ENCODE measurements at places on chromosomes 13 and 19.
A peak's percentile ranks its signal among the peaks of the same experiment; 100 is the strongest.

DNA sequence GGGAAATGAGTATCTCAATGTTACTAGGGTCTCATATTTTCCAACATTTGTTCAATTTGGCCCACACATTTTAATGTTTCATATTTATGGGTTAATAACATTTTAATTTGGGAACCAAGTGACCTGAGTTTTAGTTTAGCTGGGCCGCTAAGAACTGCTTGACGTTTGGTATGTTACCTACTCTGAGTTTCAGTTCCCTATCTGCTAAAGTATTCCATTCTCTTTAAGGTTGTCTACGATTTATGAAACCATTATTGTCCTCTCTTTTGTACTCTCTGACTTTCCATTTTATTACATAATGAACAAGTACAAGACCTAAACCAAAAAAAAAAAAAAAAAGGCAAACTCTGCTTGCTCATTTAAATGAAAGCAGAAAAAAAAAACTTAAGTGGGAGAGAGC is 89.9 kb downstream of the FGF14 start:
- no peak for DNase-seq

GRCh38 chr13:44118881-44119280 is 239.2 kb downstream of the LACC1 start:
- no peak for DNase-seq

DNA sequence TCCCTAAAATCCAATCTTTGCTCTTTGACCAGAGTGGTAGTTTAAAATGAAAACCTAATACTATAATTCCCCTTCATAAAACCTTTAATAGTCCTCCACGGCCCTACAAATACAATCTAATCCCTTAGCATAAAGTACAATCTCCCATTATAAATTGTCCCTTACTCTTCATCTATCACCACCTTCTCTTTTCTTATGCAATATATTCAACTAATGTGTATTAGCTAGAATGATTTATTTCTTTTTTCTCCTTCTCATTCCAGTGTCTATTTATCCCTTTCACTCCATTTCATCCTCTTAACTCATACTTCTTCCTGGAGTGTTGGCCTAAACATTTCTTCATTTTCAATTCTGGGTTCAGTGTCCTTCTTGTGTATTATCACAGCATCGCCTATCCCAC is 872.1 kb upstream of the PCDH20 start:
- DNase-seq = no peak

- DNase-seq = no peak
These were observed 16.8 kb downstream of the MEX3D start for GRCh38 chr19:1551068-1552040.

DNA sequence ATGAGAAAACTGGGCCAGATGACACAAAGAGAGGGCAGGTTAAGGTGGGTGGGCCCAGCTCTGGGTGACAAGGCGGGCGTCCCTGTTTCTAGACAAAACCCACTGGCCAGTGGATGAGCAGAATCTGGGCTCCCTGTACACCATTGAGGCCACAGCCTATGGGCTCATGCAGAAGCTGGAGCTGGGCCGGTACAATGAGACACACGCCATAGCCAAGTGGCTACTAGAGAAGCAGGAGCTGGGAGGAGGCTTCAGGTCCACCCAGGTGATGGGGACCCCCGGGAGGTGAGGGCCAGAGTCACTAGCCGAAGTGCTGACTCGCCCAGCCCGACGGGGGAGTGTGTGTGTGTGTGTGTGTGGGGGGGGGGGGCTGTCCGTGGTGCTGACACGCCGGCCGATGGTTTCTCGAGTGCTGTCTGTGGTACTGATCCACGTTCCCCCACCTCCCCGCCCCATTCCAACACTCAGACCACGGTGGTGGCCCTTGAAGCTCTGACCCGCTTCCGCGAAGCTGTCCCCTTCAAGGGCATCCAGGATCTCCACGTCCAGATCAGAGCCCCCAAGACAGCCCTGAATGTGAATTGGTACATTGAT is 24.3 kb upstream of the SHFL start:
- no peak for DNase-seq

- DNase-seq = no peak
These were observed 744.1 kb downstream of the UQCRFS1 start for GRCh38 chr19:28468701-28469459.

DNA sequence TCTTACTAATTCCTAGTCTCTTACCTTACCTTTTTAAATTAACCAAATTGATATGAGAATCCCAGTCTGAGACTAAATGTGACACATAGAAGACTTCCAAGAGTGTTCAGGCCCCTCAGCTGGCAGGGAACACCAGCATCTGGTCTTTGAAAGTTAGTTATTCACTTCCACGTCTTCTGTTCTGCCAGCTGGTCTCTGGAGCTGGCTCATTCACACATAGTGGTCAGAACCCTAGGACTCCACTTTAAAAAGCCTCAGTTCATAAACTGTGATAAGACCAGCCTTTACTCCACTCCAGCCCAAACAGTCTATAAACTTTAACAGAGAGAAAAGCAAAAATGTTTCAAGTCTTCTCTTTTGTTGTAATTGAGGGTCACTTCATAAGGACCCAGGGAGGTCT is 263.0 kb downstream of the DCT start:
- DNase-seq = no peak

- no peak for DNase-seq
These were observed 5.4 kb downstream of the NLRP12 start for GRCh38 chr19:53818756-53819155.

- no peak for DNase-seq
These were observed 468.9 kb downstream of the UQCRFS1 start for GRCh38 chr19:28744014-28744413.

GRCh38 chr13:48181482-48182145 is 51.4 kb upstream of the ITM2B start:
- no peak for DNase-seq

- DNase-seq = peak; percentile 72
These were observed 5.0 kb upstream of the KMT2B start for GRCh38 chr19:35712567-35713505.

DNA sequence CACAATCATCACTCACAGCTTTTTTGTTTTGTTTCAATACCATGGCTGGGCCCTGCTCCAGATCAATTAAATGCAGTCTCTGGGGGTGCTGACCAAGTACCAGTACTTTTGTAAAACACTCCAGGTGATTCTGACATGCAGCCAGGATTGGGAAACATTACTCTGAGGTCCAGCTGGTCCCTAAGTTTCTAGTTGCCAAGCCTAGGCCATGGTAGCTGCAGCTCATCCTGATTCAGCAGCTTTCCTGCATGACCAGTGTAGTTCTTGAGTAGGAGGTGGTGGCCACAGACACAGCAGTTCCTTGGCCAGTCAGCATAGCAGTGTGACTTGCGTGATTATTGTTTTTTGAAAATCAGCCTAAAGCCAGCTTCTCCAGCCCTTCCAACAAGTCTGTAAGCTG is 859.1 kb downstream of the DIAPH3 start:
- no peak for DNase-seq

DNA sequence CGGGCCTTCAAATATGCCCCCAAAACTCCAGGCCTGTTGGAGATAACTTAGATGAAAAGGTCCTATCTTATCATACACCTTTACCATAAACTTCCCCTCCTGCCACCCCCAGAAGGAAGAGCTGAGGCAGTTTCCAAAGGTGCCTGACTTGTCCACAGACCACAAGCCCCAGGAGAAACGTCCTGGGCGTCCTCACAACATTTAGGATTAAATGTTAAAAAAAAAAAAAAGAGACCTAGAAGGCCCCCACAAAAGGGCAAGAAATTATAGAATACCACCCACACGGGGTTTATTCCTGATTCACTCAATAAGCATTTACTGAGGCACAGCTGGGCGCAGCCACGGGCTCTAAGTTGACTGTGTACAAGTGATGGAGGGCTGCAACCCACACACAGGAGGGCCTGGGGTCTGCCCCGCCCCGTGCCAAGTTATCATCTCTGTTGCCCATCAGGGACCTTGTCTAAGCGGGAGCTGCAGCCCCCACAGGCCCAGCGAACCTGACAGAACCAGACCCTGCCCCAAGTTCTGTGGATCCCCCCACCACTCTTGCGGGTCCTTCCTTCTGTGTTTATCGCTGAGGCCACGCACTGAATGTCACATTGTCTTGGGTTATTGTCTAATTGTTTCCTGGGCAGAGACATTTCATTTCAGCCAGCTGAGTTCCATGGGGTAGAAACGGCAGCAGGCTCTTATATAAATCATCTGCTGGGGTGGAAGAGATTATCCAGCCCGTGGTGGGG is 83.0 kb upstream of the TM9SF2 start:
- DNase-seq = no peak

DNA sequence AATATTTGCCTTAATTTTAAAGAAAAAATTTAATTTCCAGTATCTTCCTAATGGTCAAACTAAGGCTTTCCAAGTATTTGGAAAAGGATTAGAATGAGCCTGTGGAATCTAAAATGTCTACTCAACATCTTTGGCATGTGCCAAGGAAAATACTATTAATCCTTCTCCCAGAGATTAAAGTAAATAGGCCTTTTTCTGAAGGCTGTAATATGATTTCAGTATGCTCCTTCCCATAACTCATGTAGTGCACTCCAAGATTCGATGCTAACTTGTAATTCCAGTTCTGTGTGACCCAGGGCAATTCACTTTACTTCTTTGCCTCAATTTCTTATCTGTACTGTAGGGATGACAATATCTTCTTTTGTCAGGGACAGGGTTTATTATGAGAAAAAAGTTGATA is 196.9 kb downstream of the ZIC5 start:
- DNase-seq = no peak

DNA sequence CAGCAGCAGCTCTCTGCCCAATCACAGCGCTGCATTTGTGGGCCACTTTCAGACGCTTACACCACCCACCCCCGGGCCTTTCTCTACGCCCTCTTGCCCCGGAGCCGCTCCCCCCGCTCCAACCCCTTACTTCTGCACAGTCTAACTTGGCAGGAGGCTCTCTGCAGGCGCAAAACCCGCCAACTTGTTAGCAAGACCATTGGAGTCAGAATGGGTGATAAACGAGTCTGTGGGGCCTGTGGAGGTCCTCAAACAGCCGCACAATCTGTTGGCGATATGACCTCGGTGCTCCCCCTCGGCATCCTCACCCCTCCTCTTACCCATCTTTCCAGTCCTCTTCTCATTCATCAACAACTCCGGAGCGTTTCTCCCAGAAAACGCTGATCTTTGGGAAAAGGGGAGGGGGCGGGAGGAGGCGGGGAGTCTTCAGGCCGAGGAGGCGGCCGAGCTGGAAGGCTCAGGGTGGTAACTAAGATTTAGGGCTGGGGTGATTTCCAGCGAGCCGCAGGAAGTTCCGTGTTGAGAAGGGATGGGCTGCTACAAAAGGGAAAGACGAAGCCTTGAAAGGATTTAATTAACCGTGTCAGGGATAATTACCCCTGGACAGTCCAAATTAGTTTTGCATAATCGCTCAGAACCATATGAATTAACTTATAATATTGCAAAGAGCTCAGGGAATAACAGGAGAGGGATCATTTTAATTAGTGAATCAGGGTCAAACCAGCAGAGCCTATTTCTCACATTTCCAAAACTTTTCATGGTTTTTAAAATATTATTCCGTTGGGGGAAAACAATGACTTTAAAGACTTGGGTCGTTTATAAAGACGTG is 4.1 kb downstream of the SOX21 start:
- no peak for DNase-seq

- DNase-seq = peak; percentile 80
These were observed 5.3 kb upstream of the HCN2 start for GRCh38 chr19:584240-585001.

DNA sequence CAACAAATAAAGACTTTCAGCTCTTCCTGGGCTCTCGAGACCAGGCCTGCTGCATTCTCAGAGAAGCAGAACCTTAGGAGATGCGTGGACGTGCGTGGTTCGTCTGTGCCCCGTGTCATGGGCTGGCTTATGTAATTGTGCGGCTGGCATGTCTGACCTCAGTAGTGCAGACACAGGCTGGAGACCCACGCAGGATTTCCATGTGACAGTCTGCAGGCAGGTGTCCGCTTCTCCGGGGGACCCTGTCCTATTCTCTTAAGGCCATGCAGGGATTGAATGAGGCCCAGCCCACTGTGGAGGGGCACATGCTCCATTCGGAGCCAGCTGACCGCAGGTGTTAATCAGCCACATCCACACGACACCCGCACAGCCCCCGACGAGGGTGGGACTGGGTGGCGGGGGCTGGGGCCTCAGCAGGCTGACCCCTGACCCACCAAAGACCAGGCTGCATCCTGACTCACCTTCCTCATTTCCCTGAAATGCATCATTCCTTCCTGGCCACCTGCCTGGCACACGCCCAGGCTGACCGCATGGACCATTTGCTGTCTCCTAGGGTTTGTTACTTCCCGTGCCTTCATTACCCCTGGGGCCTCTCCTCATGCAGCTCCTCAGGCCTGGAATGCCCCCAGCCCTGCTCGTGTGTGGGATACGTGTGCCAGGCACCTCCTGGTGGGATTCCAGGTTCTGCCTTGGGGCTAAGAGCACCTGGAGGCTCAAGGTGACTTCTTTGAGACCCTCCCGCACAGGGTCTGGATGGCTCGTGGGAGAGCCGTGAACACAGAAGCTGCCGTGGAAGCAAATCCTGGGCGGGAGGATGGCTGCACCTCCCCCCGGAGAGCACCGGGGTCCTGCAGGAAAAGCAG is 10.7 kb upstream of the MCF2L start:
- no peak for DNase-seq

GRCh38 chr19:8259142-8259921 is 48.8 kb downstream of the CD320 start:
- DNase-seq = no peak

DNA sequence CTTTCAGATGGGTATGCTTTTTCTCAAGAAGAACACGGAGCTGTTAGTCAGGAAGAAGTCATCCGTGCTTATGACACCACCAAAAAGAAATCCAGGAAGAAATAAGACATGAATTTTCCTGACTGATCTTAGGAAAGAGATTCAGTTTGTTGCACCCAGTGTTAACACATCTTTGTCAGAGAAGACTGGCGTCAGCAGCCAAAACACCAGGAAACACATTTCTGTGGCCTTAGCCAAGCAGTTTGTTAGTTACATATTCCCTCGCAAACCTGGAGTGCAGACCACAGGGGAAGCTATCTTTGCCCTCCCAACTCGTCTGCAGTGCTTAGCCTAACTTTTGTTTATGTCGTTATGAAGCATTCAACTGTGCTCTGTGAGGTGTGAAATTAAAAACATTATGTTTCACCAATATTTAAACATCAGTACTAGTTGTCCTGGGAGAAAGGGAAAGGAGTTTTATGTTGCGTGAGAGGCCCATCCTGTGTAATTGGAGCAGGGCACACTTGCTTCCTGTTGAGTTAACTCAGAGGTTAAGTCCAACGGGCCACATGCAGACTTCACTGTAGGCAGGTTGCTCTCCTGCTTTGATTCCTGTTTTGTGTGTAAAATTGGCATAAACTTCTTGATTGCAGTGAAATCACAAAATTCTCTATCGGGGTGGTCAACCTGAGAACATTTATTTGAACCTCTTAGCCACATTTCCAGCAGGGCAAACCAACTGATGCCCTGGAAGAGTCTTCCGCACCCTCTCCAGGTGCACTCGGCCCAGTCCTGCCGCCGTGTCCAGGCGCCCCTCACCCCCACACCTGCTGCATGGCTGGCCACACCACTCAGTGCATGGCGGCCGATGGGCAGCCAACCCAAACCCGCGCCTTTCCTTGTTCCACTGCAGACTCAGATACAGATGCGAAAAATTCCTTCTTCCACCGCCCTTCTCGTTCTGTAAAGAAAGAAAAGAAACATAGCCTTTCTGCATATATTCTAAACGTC is 31.6 kb downstream of the SHISA2 start:
- no peak for DNase-seq

- DNase-seq = no peak
These were observed 518.8 kb downstream of the MYO16 start for GRCh38 chr13:109148243-109148642.
